Panc1 (cell line): ENCODE measurements at places on chromosomes 2 and 18.
A peak's percentile ranks its signal among the peaks of the same experiment; 100 is the strongest.

DNA sequence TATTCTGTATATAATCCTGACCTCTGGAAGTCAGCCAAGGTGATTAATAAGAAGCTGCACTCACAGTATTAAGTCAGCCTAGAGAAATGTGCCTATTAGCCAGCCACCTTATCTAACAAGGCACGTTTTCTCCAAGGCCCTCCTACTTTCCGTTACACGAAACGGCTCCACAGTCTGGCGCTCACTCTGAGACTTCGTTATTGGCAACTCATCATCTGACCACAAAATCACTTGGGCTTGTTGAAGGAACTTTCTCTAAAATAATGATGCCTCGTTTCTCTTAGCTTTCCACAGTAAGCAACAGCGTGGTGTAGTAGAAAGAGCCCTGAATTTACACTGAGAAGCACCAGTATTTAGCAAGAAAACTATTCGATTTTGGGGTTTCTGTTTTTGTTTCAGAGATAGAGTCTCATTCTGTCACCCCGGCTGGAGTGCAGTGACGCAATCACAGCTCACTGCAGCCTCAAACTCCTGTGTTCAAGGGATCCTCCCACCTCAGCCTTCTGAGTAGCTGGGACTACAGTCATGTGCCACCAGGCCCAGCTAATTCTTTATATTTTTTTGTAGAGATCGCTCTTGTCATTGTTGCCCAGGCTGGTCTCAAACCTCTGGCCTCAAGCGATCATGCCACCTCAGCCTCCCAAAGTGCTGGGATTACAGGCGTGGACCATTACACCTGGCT is 53.6 kb upstream of the SLC14A1 start:
- no peaks in the 10 kb centered on the region for H3K4me1 ChIP-seq
- H3K27me3 ChIP-seq = no peaks in the 10 kb centered on the region
- no peak overlapping the region for H3K27ac ChIP-seq
- DNase-seq = no peak
- no peak overlapping the region for H3K4me3 ChIP-seq
- H3K36me3 ChIP-seq = no peaks in the 10 kb centered on the region

DNA sequence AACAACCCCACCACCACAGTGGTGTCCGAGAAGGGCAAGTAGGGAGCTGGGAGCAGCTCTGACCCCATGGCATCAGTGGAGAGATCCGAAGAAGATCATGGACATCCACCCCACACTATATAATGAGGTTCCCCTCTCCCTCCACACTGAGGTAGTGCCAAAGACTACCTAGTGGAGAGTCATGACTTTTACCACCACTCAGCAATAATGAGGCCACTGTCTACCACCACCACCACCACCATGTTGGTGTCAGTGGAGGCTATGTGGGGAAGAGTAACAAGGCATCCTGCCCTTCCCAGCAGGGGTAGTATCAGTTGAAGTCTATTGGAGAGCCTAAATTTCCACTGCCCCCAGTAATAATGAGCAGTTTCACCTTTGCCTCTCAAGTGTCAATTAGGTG is 321.7 kb upstream of the ZC3H15 start:
- no peaks in the 10 kb centered on the region for H3K27me3 ChIP-seq
- H3K4me3 ChIP-seq = no peak overlapping the region
- H3K36me3 ChIP-seq = no peaks in the 10 kb centered on the region
- H3K4me1 ChIP-seq = no peaks in the 10 kb centered on the region
- H3K27ac ChIP-seq = no peak overlapping the region
- no peak for DNase-seq

GRCh38 chr18:52869942-52870907 is 530.2 kb downstream of the DCC start:
- H3K4me3 ChIP-seq = no peak overlapping the region
- H3K4me1 ChIP-seq = no peaks in the 10 kb centered on the region
- H3K27me3 ChIP-seq = no peaks in the 10 kb centered on the region
- H3K36me3 ChIP-seq = no peaks in the 10 kb centered on the region
- DNase-seq = no peak

- H3K4me1 ChIP-seq = peaks cover 10% of the 10 kb centered on the region
- no peak for DNase-seq
- H3K27me3 ChIP-seq = no peaks in the 10 kb centered on the region
- H3K4me3 ChIP-seq = no peak overlapping the region
Measured at GRCh38 chr2:1661891-1662605, 82.3 kb downstream of the PXDN start.

GRCh38 chr2:204933735-204934374 is 388.6 kb downstream of the PARD3B start:
- no peak overlapping the region for H3K27ac ChIP-seq
- DNase-seq = no peak
- H3K36me3 ChIP-seq = no peaks in the 10 kb centered on the region
- no peak overlapping the region for H3K4me3 ChIP-seq
- H3K4me1 ChIP-seq = no peaks in the 10 kb centered on the region
- H3K27me3 ChIP-seq = no peaks in the 10 kb centered on the region

- DNase-seq = no peak
- no peaks in the 10 kb centered on the region for H3K27me3 ChIP-seq
- H3K27ac ChIP-seq = no peak overlapping the region
- no peaks in the 10 kb centered on the region; the same call in 1 of the 2 replicates for H3K36me3 ChIP-seq
Measured at GRCh38 chr18:8828300-8828699, 122.9 kb downstream of the MTCL1 start.

- no peaks in the 10 kb centered on the region for H3K27me3 ChIP-seq
- no peak overlapping the region for H3K4me3 ChIP-seq
- no peaks in the 10 kb centered on the region for H3K36me3 ChIP-seq
- no peak overlapping the region for H3K27ac ChIP-seq
- DNase-seq = no peak
Measured at GRCh38 chr2:19120941-19121750, 237.3 kb downstream of the OSR1 start.

DNA sequence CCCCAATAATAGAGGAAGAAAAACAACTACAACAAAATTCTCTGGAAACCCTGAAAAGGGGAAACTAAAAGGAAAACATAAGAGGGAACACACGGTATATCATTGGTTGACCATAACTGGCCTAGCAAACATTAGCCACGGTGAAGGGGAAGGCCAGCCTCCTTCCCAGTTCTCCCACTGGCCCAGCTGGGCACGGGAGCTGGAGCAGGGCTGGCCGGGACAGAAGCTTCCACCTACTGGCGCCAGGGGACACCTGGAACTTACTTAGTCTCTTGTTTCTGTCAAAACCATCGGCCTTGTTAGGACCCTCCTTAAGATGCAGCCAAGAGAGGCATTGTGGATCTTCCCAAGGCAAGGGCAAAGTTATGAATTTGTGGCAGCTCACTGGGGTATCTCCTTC is 56.1 kb upstream of the DLGAP1 start:
- H3K36me3 ChIP-seq = no peaks in the 10 kb centered on the region
- no peak for DNase-seq
- no peaks in the 10 kb centered on the region for H3K4me1 ChIP-seq
- no peaks in the 10 kb centered on the region for H3K27me3 ChIP-seq
- no peak overlapping the region for H3K27ac ChIP-seq
- no peak overlapping the region for H3K4me3 ChIP-seq

DNA sequence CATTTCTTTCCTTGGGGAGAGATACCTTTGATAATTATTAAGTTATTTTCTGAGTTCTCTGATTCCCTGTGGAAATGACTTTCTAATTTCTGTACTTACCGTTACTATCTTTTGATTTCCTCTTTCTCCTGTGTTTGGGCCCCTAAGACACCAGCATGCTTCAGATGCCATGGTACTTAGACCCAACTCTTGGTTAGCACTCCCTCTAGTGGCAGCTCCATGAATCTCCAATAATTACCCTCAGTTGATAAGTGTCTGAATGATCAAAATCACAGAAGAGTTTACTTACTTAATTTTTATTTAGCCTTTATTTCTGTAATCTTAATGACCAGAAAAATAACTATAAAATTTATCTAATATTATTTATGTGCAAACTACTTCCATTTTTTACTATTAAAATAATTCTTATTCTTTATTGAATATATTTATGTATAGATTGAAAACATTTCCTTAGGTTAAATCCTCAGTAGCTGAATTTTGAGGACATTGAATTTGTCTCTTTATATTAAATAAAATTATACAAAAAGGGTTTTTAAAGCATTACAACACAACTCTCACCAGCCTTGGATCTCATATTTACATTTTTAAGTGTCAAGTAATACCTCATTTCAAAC is 300.4 kb downstream of the KCNS3 start:
- no peaks in the 10 kb centered on the region for H3K4me1 ChIP-seq
- H3K27me3 ChIP-seq = no peaks in the 10 kb centered on the region
- peak; percentile 25 for DNase-seq
- H3K36me3 ChIP-seq = no peaks in the 10 kb centered on the region

DNA sequence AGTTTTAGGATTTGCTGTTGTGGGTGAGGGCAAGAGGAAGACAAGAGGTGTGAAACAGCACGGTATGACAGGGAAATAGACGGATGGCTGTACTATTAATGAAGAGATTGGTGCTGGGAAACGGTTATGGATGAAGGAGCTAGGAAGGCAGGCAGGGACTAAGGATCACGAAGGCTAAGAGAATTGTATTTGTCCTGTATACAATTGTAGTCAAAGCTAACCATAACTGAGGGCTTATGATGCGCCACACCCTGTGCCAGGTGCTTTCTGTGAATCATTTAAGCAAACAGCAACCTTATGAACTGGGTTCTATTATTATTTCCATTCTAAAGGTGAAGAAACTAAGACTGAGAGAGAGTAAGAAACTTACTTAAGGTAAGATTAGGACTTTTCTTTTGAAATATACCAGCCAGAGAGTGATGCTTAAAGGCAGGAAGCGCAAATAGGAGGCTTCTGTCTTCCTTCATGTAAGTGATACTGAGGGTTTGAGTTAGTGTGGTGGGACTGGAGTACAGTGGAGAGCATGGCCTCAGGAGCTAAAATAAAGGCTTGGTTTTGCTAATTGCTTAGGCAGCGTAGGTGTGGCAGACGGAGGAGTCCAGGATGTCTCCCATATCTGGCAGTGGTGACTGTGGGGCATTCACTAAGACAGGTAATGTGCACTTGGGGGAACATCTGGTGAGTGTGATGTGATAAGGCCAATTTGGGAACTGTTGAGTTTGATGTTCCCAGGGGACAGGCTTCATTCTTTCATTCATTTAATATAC is 85.8 kb downstream of the PLEKHM3 start:
- H3K4me1 ChIP-seq = no peaks in the 10 kb centered on the region
- H3K36me3 ChIP-seq = no peaks in the 10 kb centered on the region
- H3K27ac ChIP-seq = no peak overlapping the region
- no peak overlapping the region for H3K4me3 ChIP-seq
- no peaks in the 10 kb centered on the region; the same call in 1 of the 2 replicates for H3K27me3 ChIP-seq

- no peak overlapping the region for H3K27ac ChIP-seq
- no peak overlapping the region for H3K4me3 ChIP-seq
- H3K36me3 ChIP-seq = no peaks in the 10 kb centered on the region
Measured at GRCh38 chr2:104888489-104889258, 34.8 kb downstream of the POU3F3 start.

DNA sequence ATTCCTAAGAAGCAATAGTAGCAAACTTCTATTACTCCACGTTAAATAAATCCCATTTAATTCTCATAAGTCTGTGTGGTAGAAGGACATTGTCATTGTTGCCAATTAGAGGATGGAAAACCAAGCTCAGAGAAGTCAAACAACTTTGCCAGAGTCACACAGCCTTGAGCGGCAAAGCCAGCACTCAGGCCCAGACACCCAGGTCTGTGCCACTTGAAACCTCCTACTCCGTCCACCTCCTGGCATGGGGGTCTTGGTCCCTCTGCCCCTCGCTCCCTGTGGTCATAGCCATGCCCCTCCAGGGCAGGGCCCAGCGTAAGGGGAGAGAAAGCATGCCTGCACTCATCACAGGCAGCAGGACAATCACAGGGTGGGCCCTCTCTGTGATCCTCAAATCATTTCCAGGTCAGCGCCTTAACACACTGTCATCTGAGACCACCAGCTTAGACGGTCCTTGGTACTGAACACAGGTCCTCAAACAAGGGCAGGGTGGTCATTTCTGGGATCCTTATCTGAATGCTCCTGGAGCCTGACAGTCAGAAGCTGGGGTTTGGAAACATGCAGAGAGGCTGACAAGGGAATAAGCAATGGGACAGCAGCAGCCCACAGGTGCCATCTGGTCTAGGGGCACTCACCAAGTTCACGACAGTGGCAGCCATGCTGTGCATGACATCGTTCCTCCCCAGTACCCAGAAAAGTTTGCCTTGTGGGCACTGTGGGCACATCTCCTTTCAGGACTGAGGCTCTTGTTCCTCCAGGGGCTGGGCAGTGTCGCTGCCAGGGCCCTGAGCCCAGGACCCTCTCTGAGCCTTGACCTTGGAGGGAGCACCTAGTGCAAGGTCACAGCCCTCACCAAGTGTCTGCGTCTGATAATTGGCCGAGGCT is 38.2 kb downstream of the FAM178B start:
- H3K27ac ChIP-seq = no peak overlapping the region
- no peaks in the 10 kb centered on the region for H3K36me3 ChIP-seq
- no peaks in the 10 kb centered on the region for H3K4me1 ChIP-seq
- DNase-seq = no peak

GRCh38 chr2:96156011-96156820 is 11.0 kb upstream of the DUSP2 start:
- H3K27me3 ChIP-seq = no peaks in the 10 kb centered on the region
- no peak overlapping the region for H3K27ac ChIP-seq
- no peaks in the 10 kb centered on the region for H3K36me3 ChIP-seq

- no peak overlapping the region; the same call in 1 of the 2 replicates for H3K4me3 ChIP-seq
- no peak overlapping the region for H3K27ac ChIP-seq
- no peaks in the 10 kb centered on the region; the same call in 1 of the 2 replicates for H3K36me3 ChIP-seq
- DNase-seq = no peak
- peaks cover 19% of the 10 kb centered on the region for H3K4me1 ChIP-seq
Measured at GRCh38 chr2:60556175-60556574, 2.7 kb upstream of the BCL11A start.

GRCh38 chr18:38010971-38011857 is 445.6 kb upstream of the CELF4 start:
- no peak overlapping the region for H3K4me3 ChIP-seq
- DNase-seq = no peak
- no peaks in the 10 kb centered on the region for H3K36me3 ChIP-seq
- no peaks in the 10 kb centered on the region for H3K27me3 ChIP-seq

GRCh38 chr2:46689993-46690392 is 210.6 kb downstream of the TMEM247 start:
- no peak overlapping the region for H3K27ac ChIP-seq
- no peak overlapping the region for H3K4me3 ChIP-seq
- H3K27me3 ChIP-seq = peaks cover 2% of the 10 kb centered on the region; the same call in 1 of the 2 replicates
- no peaks in the 10 kb centered on the region for H3K36me3 ChIP-seq
- no peak for DNase-seq
- H3K4me1 ChIP-seq = no peaks in the 10 kb centered on the region

- H3K27ac ChIP-seq = no peak overlapping the region
- H3K27me3 ChIP-seq = no peaks in the 10 kb centered on the region
- no peaks in the 10 kb centered on the region for H3K36me3 ChIP-seq
- no peak for DNase-seq
- H3K4me3 ChIP-seq = no peak overlapping the region
Measured at GRCh38 chr18:7470101-7470500, 97.0 kb upstream of the PTPRM start.

DNA sequence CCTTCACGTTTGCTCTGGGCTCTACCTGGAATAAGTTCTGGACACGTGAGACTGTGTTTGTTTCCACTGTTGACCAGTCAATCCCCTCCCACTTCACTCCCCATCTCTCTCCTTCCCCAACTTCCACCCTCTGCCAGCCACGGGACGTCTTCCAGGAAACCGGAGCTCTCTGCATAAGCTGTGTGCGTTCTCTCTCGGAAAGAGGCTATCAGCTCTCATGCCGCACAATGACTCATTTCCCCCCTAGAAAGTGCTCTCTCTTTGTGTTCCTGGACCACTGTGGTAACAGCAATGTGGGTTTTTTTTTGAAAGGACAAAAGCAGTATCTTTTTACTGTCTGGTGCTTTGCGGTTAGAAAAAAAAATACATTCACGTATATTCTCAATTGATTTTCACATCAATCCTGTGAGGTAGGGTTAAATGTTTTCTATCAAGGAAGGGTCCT is 10.2 kb downstream of the PROKR1 start:
- H3K4me1 ChIP-seq = no peaks in the 10 kb centered on the region
- no peaks in the 10 kb centered on the region for H3K36me3 ChIP-seq
- no peak overlapping the region for H3K4me3 ChIP-seq
- peaks cover 27% of the 10 kb centered on the region for H3K27me3 ChIP-seq
- DNase-seq = no peak
